ENCODE measurements at places on chromosomes 1 and 21. TPM values are rescaled to one million over a fixed set of nuclear protein-coding genes. Genes with fewer than 3 reads are reported as not detected.

DNA sequence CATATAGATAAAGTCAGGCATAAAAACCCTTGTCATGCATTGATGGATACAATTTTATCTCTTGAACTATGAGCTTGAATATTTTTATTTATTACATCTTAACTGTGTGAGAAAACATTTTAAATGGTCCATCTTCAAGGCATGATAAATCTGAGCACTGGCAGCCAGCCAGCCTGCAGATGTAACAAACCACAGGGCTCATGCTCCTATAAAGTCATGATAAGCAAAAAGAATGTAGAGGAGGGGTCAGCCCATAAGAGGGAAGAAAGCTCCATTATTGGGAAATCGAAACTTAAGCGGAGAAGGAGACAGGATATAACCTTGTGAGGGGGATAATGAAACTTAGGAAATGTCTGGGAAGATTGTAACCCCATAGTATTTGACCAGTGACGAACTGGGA, 839.0 kb downstream of the LRRIQ3 start:
- DNase-seq, result no peak

GRCh38 chr1:165397944-165398343, 41.4 kb upstream of the LMX1A start:
- DNase-seq, result no peak

GRCh38 chr1:218383681-218384080, 38.5 kb downstream of the TGFB2 start:
- DNase-seq, result no peak

GRCh38 chr1:81548918-81549587, 251.7 kb upstream of the ADGRL2 start:
- DNase-seq, result no peak

- no peak for DNase-seq
Observed at GRCh38 chr1:32759997-32760623, 57.0 kb downstream of the YARS1 start.

- DNase-seq, result no peak
Observed at GRCh38 chr1:168298446-168298845, 17.8 kb downstream of the TBX19 start.

EVA1C gene
- polyA plus RNA-seq, result 1.3 TPM

DNA sequence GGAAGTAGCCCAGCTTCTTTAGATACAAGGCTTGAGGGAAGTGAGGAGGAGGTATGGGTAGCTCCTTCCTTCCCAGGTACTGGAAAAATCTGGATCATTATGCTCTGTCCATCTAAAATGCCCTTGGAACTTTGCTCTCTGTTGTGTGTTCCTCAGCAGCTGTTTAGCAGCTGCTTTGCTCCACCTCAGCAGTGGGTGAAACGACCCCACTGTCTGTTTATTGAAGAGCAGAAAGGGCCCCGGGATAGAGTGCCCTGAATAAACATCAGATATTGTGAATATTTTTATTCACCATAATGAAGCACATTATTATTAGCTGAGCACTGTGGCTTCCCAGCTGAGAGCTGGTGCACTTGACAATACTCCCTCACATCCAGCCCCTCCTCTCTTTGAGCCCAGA, 237.9 kb downstream of the PBX1 start:
- no peak for DNase-seq
